ENCODE measurements at places on chromosomes 3 and 15. TPM values are rescaled to one million over a fixed set of nuclear protein-coding genes. Genes with fewer than 3 reads are reported as not detected.
A peak's percentile ranks its signal among the peaks of the same experiment; 100 is the strongest.

DNA sequence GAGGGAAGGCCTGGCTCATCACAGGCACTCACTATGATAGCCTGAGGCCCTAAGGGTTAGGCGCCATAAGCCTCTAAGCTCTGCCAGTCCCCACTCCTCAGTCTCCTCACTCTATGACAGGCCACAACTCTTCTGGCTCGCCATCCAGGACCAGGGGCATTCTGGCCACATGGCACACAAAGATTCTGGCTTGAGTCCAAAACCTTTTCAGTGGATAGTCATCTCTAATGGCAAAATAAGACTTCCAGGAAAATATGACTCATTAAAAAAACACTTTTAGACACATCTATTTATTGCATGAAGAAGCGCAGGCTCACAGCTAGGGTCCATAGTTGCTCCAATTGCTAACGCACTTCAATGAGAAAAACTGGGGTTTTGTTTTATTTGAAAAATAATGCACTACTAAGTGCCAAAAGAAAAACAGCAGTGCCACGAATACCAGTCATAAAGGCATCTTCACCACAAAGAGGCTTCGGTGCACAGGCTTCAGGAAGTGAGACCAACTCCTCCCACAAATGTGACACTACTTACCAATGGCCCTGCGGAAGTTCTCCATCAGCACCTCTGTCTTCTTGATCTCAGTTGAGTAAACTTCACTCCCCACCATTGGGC is 11.1 kb downstream of the RUVBL1 start:
- no peak overlapping the region for H3K4me3 ChIP-seq
- H3K27ac ChIP-seq: peak overlapping the region; percentile 33
- H3K4me1 ChIP-seq: peaks cover 25% of the 10 kb centered on the region
- DNase-seq: peak; percentile 97
- no peaks in the 10 kb centered on the region for H3K27me3 ChIP-seq

GRCh38 chr15:67035886-67036285 is 29.5 kb upstream of the SMAD3 start:
- H3K27ac ChIP-seq: no peak overlapping the region
- no peak for DNase-seq
- H3K4me3 ChIP-seq: no peak overlapping the region
- no peaks in the 10 kb centered on the region for H3K36me3 ChIP-seq

DNA sequence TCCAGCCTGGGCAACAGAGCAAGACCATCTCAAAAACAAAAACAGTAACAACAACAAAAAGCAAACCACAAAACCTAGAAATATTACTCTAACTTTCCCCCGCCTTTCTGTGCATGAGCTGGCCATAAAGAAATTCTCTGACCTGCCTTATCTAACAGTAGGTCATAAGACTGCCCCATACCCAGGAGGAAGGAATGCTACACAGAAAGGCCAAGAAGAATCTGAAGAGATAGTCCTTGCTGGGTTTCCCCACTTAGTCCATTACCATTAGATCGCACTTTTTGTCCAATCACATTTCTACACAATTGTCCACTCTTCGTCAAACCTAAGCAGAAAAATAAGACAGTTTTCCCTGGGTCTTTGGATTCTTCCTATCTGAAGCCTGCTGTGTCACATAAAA is 23.5 kb downstream of the CIAO2A start:
- H3K27ac ChIP-seq: no peak overlapping the region
- no peak for DNase-seq
- no peak overlapping the region for H3K4me3 ChIP-seq
- peaks cover 7% of the 10 kb centered on the region for H3K4me1 ChIP-seq

IL17RD gene
- total RNA-seq: 1.2 TPM

Data from MCF 10A (cell line).